Testis (tissue), 5 donors: ENCODE measurements at places on chromosomes 1 and 21. TPM values are rescaled to one million over a fixed set of nuclear protein-coding genes. Genes with fewer than 3 reads are reported as not detected.

Gene CLCA2
- 4.5 TPM for polyA plus RNA-seq

Gene PWP2
- polyA plus RNA-seq: 10.8 TPM

Gene ATP6V1G3
- polyA plus RNA-seq: not detected

Gene TMEM269
- 3.5 TPM for polyA plus RNA-seq

Gene TXNDC12
- polyA plus RNA-seq: 39.2 TPM

Gene RAD54L
- 17.9 TPM for polyA plus RNA-seq

Gene LMO4
- polyA plus RNA-seq: 76.6 TPM

Gene OR2T11
- not detected for polyA plus RNA-seq

DNA sequence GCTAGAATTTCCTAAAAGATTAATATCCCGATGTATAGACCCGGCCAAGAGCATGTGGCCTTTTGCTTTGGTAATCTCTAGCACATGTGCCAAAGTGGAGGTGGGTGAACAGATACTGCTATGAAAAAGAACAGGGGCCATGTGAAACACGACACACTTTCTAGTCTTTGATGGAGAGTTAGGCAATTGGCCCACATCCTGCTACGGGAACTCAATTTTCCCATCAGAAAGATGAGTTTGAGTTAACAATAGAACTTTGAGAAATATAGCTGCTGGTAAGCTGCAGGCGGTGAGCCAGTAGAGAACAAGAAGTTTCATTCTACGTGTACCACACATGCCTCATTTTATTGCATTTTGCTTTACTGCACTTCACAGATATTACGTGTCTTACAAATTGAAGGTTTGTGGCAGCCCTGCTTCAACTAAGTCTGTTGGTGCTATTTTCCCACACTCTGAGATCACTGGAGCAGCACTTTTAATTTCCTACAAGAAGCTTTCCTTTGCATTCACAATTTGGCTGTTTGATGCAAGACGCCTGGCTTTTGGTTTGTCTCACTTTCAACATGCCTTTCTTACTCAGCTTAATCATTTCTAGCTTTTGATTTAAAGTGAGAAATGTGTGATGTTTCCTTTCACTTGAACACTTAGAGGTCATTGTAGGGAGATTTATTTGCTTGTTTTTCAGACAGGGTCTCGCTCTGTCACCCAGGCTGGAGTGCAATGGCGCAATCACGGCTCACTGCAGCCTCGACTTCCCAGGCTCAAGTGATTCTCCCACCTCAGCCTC is 46.3 kb downstream of the HTR6 start:
- no peak for DNase-seq

DNA sequence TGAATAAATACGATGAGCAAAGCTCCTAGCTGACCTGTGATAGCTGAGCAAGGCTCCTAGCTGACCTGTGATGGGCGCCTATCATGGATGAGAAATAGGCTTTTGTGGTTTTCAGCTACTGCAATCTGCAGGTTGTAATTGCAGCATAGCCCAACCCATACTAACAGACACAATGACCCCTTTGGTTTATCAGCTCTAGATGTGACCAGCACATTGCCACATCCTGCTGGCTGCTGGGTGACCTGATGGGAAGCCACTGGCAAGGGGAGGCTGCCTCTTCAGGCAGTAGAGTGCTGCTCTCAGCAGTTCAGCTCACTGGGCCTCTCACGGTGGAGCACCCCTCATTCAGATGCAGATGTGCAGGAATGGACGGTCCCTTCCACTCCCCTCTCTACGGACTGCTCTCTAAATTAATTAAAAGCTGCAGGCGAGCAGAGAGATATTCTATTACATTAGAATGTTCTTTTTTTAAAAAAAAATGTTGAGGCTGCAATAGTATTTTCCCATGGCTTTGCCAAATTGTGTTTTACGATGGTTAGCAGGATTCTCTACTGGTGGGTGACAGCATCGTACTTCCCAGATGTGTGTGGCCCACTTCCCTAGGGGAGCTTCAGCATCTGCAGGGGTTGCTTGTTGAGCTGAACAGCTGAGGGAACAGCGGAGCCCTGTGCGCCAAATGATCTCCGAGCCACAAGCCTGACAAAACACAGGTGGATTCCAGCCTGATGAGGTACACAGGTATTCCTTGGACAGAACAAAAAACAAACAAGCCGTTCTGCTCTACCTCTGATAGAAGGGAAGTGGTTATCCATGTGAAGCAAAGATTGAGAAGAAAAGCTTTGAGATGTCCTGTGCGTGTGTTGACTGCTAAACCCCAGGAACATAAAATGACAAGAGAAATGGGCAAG is 65.0 kb downstream of the SYT6 start:
- no peak for DNase-seq

DNA sequence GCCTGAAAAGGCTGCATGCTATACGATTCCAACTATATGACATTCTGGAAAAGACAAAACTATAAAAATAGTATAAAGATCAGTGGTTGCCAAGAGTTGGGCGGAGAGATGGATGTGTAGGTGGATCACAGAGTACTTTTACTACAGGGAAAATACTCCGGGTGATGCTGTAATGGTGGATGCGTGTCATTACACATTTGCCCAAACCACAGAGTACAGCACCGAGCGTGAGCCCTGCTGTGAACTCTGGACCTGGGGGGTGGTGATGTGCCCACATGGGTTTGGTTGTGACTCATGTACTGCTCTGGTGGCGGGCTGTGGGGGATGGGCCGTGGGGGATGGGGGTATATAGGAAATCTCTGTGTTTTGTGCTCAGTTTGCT is 162.7 kb upstream of the COL6A1 start:
- no peak for DNase-seq

DNA sequence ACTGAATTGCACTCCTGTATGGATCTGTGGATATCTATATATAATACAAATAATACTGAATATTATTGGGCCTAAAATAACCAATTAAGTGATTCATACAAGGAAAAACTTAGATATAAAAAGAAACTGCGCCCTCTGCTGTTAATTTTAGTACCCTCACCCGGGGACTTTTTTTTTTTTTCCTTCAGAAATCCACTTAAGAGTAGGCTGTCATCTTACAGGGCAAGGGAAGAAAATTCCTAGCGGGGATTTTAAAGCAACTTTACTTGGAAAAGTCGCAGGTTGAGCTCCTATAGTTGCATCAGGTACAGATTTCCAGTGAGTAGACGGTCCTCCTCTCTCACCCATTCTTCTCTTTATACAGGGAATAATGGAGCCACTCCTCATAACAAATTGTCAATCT is 1.3 kb downstream of the NTNG1 start:
- DNase-seq: no peak

DNA sequence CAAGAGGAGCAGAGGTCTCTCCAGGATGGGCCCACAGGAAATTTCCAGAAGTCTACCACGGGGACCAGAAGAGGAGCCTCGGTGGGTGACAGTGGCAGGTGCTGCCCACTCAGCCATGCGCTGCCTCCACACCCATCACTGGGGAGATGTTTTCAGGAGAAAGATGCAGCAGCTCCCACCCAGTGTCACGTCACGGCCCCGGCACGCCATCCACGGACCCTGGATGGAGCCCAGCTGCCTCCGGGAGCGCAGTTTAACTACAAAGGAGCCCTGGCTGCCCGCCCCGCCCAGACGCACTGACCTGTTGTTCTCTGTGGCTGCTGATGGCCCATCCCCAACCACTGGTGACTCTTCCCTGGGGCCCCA is 6.8 kb downstream of the TSPEAR start:
- peak; percentile 11 for DNase-seq

GRCh38 chr1:160078512-160079195 is 2.7 kb upstream of the KCNJ9 start:
- peak; percentile 58 for DNase-seq

GRCh38 chr1:18942340-18942739 is 14.1 kb downstream of the IFFO2 start:
- DNase-seq: no peak

DNA sequence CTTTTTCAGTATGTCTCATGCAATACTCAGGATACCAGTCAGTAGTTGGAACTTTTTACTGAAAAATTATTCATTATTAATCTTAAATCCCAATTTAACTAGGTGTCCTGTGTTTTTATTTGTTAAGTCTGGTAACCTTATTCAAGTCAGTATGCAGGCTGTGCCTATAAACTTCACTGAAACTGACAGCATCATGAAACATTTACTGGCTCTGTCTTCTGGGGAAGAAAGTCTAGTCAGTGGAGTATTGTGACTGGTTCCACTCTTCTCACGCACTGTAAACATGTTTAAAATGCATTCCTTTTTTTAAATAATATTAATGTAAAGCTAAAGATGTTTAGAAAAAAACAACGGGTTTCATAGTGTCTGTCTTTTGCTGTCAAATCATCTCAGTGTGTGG is 739.7 kb downstream of the LTN1 start:
- DNase-seq: no peak
